ENCODE measurements at places on chromosomes 1 and 21. TPM values are rescaled to one million over a fixed set of nuclear protein-coding genes. Genes with fewer than 3 reads are reported as not detected.

- H3K27ac ChIP-seq, result peak overlapping the region; percentile 99
- no peaks in the 10 kb centered on the region for H3K27me3 ChIP-seq
- no peak for DNase-seq
- peaks cover 8% of the 10 kb centered on the region for H3K36me3 ChIP-seq
Observed at GRCh38 chr1:25245809-25246599, 1.2 kb downstream of the RSRP1 start.

DNA sequence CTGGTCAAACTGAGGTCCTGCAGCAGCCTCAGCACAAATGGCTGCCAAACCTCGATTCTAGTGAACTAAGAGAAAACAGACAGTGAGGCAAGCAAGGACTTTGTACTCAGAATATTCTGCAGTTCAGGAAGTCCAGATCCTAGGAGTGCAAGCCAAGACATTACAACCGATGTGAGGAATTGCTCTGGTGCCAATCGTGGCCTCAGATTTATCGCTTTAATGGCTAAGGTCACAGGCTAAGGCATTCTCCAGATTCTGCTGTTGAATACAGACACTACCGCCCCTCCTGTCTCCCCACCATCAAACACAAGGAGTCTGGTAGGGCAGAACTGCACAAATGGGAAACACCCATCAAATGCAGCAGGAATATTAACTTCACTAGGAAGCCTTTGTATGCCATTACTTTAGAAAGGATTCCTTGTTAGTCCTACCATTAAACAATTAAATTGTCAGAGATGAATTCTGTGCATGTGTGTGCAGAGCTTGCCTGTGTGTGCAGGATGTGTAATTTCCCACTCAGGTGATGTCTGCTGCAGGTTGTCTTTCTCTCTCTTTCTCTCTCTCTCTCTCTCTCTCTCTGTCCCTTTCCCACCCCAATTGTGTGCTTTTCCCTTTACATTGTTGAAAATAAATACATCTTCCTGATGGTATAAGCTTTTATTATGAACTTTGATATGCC, 9.2 kb upstream of the SERTAD4 start:
- H3K27ac ChIP-seq, result no peak overlapping the region
- no peak for DNase-seq
- peaks cover 3% of the 10 kb centered on the region for H3K27me3 ChIP-seq
- no peaks in the 10 kb centered on the region for H3K4me1 ChIP-seq
- no peaks in the 10 kb centered on the region for H3K36me3 ChIP-seq
- no peak overlapping the region for H3K4me3 ChIP-seq

- DNase-seq, result peak; percentile 30
- H3K27me3 ChIP-seq, result no peaks in the 10 kb centered on the region
- no peaks in the 10 kb centered on the region for H3K4me1 ChIP-seq
- H3K36me3 ChIP-seq, result no peaks in the 10 kb centered on the region
- H3K4me3 ChIP-seq, result no peak overlapping the region
Observed at GRCh38 chr1:198212675-198213074, 55.9 kb downstream of the NEK7 start.

DNA sequence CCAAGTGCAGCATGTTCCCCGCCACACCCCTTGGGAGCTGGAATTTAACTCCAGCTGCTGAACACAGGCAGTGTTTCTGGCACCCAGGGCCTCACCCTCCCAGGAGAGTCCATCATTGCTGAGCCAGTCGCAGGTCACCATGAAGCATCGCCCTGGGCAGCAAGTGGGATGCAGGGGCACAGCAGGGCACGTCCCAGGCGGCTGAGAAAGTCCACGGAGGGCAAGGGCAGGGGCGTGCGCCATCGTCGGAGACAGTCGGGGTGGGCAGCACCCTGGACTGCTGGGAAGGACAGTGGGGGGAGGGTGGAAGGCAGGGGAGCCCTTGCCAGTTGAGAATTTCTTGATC, 69.2 kb upstream of the PDE9A start:
- no peak overlapping the region for H3K27ac ChIP-seq
- no peak overlapping the region for H3K4me3 ChIP-seq
- DNase-seq, result no peak

GRCh38 chr1:178126741-178127185, 32.9 kb downstream of the RASAL2 start:
- H3K4me3 ChIP-seq, result no peak overlapping the region
- H3K27me3 ChIP-seq, result no peaks in the 10 kb centered on the region
- no peaks in the 10 kb centered on the region for H3K36me3 ChIP-seq
- H3K27ac ChIP-seq, result no peak overlapping the region
- no peak for DNase-seq

GRCh38 chr1:97139512-97139911, 417.9 kb downstream of the PTBP2 start:
- H3K27me3 ChIP-seq, result no peaks in the 10 kb centered on the region
- peaks cover 7% of the 10 kb centered on the region for H3K4me1 ChIP-seq
- no peak overlapping the region for H3K27ac ChIP-seq
- H3K36me3 ChIP-seq, result no peaks in the 10 kb centered on the region
- no peak overlapping the region for H3K4me3 ChIP-seq

GRCh38 chr1:161988413-161988812, 35.3 kb downstream of the OLFML2B start:
- DNase-seq, result no peak
- no peaks in the 10 kb centered on the region for H3K27me3 ChIP-seq
- H3K4me3 ChIP-seq, result no peak overlapping the region
- no peaks in the 10 kb centered on the region for H3K36me3 ChIP-seq
- no peaks in the 10 kb centered on the region for H3K4me1 ChIP-seq

- DNase-seq, result no peak
- H3K36me3 ChIP-seq, result peaks cover 15% of the 10 kb centered on the region
- no peak overlapping the region for H3K27ac ChIP-seq
- no peak overlapping the region for H3K4me3 ChIP-seq
Observed at GRCh38 chr1:43705334-43705733, 2.0 kb upstream of the ST3GAL3 start.

- H3K36me3 ChIP-seq, result no peaks in the 10 kb centered on the region
- no peak for DNase-seq
- peaks cover 2% of the 10 kb centered on the region for H3K4me1 ChIP-seq
Observed at GRCh38 chr1:2448098-2448445, 28.0 kb upstream of the PLCH2 start.

DNA sequence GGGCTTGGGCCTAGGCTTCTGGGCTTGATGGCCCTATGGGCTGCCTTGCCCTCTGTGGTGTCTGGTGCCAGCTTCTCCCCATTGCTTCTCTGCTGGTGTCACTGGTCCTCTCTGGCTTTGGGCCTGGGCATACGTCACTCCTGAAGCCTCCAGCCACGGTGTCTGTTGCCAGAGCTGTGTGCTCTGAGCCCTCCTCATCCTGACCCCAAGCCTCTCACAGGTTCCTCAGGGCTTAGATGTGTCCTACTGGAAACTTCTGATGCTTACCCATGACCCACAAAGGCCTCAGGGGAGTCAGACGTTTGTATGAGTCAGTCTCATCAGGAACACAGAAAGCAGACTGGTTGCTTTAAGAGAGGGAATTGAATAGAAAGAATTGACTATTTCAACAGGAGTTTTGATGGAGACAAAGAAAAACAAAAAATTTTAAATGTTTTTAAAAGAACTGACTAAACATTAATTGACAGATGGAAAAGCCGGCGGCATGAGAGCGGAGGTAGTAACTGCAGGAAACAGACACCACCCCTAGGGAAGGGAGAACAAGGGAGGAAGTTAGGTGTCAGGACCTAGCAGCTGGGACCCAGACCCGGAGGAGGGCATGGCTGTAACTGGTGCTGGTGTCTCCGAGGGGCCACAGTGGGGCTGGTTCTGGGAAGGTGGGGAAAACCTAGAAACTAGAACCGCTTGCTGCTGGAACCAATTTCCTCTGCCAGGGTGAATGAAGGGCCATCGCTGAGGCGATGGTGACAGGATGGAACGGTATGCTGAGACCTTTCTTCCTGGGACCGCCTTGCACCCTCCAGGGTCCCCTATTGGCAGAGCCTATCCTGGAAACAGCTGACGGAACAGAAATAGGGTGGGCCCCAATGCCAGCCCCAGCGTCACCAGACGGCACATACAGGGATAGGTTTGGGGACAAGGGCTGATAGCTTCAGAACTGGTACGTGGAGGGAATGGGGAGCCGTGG, 40.0 kb upstream of the CITED4 start:
- no peaks in the 10 kb centered on the region for H3K4me1 ChIP-seq
- peak; percentile 48 for DNase-seq
- no peaks in the 10 kb centered on the region for H3K27me3 ChIP-seq
- no peak overlapping the region for H3K27ac ChIP-seq

DNA sequence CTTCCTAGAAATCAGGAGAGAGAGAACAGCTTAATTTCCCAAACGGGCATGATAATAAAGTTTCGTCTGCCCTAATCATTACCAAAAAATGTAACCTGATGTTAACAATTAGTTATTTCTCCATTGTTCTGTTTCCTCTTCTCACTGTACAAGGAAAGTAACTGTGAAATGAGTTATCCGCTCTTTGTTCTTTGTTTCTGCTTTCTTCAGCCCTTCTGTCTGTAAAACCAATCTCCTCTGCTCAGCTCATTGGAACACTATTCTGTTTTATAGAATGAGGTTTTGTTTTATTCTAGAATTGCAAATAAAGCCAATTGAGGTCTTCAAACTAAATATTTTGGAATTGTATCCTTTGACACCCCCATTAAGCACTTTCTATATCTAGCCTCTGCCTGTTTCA, 8.8 kb upstream of the THEM4 start:
- no peak for DNase-seq
- H3K36me3 ChIP-seq, result no peaks in the 10 kb centered on the region
- no peaks in the 10 kb centered on the region for H3K27me3 ChIP-seq
- H3K4me3 ChIP-seq, result no peak overlapping the region

DNA sequence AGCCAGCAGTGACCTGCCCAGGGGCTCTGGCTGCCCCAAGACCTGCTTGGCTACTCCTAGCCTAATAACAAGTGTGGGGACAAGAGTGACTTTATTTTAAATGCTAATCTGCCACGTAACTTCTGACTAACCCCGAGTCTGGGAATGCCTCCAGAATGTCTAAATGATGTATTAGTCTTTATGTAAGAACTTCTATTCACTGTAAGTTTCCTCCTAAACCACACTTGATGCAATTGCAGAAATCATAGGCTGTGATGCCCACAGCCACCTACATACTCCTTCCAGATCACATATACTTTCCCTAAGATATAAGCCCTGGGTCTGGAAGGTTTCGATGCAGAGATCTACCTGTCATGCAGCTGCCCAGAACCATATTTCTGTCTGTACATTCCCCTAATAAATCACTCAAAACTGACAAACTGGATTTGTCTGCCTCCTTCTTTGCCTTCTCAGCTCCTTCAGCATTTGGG, 5.9 kb upstream of the VPS45 start:
- DNase-seq, result no peak
- H3K27ac ChIP-seq, result no peak overlapping the region
- H3K4me1 ChIP-seq, result peaks cover 27% of the 10 kb centered on the region
- H3K36me3 ChIP-seq, result no peaks in the 10 kb centered on the region

DNA sequence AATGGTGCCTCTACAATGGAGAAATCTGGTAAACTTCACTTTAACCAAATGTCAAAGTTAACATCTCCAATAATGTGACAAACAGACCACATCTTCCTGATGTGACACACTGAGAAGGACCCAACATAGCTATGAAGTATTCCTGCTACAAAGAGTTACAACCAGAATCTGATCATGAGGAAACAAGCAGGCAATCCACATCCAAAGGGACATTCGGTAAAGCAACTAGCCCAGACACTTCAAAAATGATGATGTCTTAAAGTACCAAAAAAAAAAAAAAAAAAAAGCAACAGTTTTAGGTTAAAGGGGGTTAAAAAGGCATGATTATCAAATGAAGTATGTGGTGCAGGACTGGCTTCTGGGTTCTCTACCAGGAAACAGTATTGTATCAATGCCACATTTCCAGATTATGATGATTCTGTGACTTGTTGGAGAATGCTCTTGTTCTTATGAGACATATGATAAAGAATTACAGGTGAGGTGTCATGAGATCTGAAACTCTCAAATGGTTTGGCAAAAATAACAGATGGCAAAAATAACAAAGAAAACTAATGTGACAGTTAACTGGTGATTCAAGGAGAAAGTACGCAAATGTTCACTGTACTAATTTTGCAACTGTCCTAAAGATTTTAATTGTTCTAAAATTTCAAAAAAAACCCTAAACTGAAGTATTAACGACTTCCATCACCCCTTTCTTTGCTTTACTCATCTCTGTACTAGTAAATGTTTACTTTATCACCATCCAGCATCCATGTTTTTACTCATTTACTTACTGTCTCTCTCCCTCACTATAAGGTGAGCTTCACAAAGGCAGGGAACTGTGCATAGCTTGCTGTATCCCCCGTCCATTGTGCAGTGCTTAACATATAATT, 2.8 kb downstream of the CD58 start:
- DNase-seq, result no peak
- no peak overlapping the region for H3K4me3 ChIP-seq

DNA sequence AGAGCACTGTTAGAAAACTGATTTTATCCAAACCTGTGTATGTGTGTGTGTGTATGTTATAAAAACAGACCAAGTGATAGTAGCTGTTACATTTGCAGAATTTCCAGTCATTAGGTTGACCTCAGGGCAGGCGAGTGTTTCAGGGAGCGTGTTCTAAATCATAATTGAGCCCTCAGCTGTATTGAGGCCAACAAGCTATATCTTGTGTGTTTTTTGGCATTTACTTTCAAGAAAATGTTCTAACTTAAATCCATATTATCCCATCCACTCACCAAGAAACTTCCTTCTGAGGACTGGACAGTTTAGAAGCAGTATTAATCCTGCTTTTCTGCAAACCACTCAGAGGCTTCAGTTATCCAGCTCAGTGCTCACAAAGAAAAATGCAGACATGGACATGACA, 12.0 kb downstream of the DDAH1 start:
- H3K27ac ChIP-seq, result no peak overlapping the region
- H3K4me1 ChIP-seq, result peaks cover 9% of the 10 kb centered on the region
- DNase-seq, result no peak
- H3K36me3 ChIP-seq, result no peaks in the 10 kb centered on the region
- H3K4me3 ChIP-seq, result no peak overlapping the region

DNA sequence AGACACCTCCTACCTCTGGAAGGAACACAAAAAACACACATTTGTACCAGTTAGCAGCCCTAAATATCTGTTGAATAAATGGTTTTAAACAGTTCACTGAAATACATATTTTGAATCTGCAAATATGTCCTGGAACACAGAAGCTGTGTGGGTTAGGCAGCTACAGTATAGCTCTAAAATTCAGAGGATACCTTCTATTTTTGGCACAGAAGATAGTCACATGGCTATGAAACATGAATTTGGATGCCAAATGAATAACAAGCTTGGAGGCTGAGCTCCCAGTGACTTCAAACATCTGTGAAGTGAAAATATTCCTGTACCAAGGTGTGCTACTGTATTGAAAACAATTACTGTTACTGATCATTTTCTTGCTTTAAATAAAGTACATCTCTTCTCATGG, 391.5 kb upstream of the ADGRL2 start:
- no peaks in the 10 kb centered on the region for H3K27me3 ChIP-seq
- H3K4me1 ChIP-seq, result no peaks in the 10 kb centered on the region
- no peaks in the 10 kb centered on the region for H3K36me3 ChIP-seq
- no peak for DNase-seq
- H3K4me3 ChIP-seq, result no peak overlapping the region

The PBX1 gene
- 24.5 TPM for polyA plus RNA-seq

The C1orf87 gene
- polyA plus RNA-seq, result not detected

The DMRTA2 gene
- not detected for polyA plus RNA-seq

The OR2G6 gene
- not detected for polyA plus RNA-seq

The SPRR2G gene
- not detected for polyA plus RNA-seq

The PM20D1 gene
- not detected for polyA plus RNA-seq

The ANKRD65 gene
- polyA plus RNA-seq, result 1.1 TPM

The PLA2G2D gene
- polyA plus RNA-seq, result not detected

The KRTCAP2 gene
- polyA plus RNA-seq, result 171 TPM

The PATJ gene
- polyA plus RNA-seq, result 2.0 TPM

The PPIE gene
- 53.2 TPM for polyA plus RNA-seq
